Foreskin keratinocyte (primary cell): ENCODE measurements at places on chromosomes 2 and 18.

DNA sequence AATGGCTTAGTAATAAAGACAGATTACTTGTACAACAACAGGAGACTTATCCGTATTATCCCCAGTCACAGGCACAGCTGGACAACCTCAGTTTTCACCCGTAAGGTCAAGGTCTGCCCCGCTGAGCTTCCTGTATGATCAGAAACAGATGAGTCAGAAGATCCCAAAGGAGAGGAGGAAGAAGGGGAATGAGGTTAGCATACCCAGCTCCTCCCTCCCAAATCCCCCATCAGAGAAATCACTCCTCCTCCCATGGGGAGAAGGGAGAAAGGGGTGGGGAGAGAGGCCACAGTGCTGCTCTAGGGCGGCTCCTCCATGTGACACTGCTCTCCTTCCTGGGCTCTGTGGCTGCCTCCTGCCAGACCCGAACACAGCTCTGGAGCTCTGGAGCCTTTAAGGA lies 53.8 kb upstream of the SPTBN1 start:
- DNase-seq: no peak

- no peak for DNase-seq
Measured at GRCh38 chr2:154696810-154697417, 1.6 kb upstream of the KCNJ3 start.

- no peak for DNase-seq
Measured at GRCh38 chr2:238226698-238227586, 12.9 kb downstream of the HES6 start.

DNA sequence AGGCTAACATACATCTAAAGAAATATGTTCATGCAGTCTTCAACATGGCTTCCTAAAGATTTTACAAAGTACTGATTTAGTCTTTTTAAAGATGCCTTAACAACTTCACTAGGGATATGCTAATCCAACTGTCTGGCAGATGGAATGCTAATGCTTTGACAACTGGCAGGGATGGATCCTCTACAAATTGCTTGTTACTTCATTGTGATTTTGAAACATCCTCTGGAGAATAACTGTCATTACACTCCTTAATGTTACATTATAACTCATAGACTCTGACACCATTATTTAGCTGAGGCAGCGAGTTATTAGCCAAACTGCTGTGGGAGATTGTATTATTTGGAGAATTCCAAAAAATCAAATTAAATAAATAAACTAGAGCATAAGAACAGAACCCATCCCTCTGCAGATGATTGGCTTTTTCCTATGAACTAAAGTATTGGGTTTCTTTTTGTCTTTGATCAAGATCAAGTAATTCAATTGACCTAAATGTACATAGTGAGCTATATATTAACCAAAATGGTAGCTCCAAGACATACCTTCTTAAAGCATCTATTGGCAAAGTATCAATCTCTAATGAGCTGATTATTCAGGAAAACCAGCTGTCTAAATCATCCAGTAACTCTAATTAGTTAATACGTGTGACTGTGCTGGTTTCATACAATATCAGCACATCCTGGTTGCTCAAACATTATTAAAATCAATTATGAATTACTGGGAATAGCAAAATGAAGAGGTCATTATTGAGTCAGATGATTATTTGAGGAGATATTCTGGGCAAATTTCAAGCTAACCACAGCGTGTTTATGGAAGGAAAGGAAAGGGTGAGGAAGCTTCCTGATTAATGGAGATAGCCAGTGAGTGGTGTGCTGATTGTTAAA lies 321.3 kb upstream of the TFPI start:
- no peak for DNase-seq

DNA sequence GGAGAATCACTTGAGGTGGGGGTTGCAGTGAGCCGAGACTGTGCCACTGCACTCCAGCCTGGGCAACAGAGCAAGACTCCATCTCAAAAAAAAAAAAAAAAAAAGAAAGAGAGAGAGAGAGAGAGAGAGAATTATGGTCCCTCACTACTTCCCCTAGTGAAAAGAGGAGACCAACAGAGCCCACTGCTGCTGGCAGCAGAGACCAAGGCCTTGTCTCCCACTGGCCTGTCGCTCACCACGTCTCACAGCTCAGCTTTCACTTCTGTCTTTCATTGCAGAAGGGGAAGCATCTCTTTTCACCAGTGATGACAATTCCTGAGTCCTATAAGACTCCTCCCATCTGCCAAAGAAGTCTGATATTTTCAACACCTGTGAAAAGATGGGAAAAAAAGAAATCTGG lies 81.3 kb downstream of the CLHC1 start:
- no peak for DNase-seq

DNA sequence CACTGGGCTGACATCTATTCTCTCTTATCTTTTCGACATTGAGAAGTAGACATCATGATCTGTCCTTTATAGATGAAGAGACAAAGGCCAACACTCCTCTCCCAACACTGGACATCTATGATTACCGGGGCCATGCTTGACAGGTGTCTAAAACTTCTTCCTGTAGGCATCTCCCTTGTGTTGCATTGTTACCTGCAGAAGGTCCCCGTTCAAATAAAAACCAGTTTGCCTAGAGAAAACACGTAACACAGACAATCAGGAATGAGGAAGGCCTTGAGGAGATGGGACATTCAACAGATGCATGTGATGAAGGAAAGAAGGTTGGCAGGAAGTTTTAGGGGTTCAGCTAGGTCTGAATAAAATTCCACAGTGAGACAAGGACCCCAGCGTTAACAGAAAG lies 70.8 kb upstream of the ST8SIA3 start:
- DNase-seq: no peak

DNA sequence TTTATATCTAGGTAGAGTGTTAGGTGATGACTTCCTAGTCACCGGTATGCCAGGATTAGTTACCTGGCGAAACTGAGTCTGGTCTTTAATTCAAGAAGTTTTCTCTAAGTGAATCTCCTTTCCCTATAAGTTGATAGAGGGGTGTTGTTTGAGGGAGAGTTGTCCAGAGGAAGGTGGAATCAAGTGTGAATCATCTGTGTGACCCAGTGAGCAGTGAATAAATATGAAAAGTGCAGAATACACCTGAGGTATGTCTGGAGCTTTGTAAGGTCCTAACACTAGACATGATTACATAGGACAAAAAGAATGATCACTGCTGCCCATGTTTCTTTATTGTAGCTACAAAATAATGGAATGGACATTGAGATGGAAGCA lies 11.2 kb downstream of the POU3F3 start:
- no peak for DNase-seq
